ENCODE measurements at places on chromosomes 5 and 9. TPM values are rescaled to one million over a fixed set of nuclear protein-coding genes. Genes with fewer than 3 reads are reported as not detected.

DNA sequence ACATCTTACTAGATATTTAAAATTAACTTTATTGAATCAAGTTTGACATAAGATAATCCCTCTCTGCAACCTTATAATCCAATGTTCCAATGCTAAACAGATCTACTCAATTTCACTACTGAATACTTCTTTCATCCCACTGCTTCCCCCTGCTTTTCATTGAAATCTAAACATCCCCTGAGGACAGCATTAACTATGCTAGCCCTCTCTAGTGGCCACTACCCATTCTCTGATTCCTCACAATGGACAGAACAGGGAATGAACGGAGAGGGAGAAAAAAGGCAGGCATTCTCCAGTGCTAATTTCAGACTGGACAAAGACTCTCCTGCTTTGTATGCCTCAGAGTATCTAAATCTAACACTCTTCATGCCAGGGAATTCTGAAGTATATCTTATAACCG lies 54.3 kb upstream of the RGS7BP start:
- DNase-seq, result no peak

Gene MCIDAS
- polyA plus RNA-seq, result not detected

- DNase-seq, result no peak
These were observed 238.0 kb downstream of the ENC1 start for GRCh38 chr5:74402553-74402952.

- no peak for DNase-seq
These were observed 47.3 kb downstream of the LIFR start for GRCh38 chr5:38509185-38509584.

Gene LPAR1
- polyA plus RNA-seq, result 31.9 TPM

Gene CCDC192
- polyA plus RNA-seq, result not detected

DNA sequence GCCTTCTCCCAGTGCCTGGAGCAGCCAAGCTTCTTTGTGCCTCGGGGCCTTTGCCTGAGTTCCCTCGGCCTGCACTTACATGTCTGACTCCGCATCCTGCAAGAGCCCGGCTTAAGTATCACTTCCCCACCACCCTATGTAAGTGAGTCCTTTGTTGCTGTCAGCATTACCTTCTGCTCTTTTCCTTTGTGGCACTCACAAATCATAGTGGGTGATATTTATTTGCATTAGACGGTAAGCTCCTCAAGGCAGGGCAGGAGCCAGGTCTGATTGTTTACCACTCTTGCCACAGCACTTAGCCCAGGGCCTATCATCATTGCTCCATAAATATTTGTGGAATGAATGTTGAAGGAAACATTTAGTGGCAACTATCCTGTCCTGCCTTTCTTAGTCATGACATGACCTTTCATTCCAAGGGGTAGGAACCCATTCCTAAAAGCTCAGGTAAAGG lies 4.8 kb downstream of the GM2A start:
- DNase-seq, result peak; percentile 66

DNA sequence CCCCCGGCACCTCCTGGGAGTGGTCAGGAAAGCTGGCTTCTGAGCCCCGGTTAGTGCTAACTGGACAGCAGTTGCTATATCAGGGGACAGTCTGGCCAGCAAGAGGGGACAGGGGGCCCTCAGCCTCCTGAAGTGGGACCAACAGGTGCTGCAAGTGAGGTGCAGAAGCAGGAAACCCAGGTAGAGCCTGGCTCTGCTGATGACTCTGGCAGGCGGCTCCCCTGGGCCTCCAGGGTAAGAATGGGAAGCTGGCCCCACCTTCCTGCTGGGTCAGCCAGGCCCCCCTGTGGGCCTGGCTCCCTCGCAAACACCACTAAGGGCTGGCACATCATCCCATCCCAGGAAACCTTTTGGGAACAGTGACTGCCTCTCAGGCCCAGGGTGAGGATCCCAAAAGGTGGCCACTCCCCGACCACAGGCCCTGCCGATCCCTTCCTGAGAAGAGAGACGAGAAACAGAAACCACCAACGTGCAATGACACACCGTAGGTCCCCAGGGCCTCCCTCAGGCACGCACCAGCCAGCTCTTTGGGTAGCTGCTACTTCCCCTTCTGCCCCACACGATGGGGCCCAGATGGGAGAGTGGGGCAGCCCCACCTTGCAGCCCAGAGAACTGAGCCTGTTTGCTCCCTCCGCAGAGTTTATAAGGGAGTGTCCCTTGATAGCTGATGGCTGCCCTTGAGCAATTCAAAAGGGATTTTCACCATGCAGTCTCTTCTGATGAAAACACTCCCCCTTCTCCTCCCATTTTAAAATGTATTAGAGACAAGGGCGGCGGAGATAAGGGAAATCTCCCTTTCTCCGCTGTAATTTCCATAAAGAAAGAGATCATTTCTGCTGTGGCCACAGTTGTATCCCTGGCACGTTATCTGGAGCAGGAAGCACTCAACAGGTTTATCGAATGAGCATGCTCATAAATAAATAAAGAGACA lies 76.8 kb downstream of the STK10 start:
- no peak for DNase-seq

DNA sequence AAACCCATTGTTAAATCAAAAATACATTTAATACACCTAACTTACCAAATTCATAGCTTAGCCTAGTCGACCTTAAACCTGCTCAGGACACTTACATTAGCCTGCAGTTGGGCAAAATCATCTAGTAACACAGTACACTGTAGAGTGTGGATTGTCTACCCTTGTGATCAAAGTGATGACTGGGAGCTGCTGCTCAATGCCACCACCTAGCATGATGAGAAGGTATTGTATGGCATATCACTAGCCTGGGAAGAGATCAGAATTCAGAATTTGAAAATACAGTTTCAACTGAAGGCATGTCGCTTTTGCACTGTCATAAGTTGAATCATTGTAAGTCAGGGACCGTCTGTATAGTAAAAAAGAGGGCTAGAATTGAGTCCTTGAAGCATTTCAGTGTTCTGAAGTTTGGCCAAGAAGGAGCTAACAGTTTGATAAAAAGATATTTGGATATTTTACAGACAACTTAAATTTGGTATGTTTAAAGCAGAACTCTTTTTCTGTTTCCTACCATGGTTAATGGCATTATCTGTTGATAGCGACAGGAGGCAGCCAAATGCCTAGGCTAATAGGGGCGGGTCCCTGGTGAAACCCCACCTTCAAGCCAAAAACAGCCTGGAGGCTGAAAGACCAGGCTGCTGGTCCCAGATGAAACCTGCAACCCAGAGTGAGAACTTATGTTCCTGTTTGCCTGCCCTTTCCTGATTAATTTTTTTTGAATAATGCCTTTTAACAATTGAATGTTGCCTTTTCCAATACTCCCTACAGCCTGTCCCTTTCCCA lies 23.0 kb downstream of the SMIM15 start:
- no peak for DNase-seq

DNA sequence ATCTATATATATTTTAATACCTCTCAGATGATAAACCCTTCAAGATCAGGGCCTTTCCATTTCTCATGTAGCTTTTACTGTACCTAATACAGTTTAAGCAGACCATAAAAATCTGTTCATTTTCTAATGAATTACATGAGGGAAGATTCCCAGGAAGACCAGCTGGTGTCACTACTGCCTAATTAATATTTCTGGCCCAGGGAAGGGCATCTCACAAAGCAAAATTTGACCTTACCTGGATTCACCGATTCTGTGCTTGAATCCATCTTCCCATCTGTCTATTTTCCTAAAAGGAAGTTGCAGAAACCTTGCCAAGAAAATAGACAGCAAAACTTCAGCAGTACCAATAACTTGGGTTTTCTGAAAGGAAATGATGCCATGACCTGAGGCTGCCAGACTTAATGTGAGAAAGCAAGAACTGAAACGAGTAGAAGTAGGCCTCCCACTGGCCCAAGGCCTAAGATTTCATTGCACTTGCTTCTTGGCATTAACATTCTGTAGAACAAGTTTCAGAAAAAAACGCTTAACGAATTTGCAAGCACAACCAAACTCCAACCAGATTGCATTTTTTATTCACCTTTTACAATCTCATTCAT lies 83.0 kb upstream of the GLIS3 start:
- DNase-seq, result no peak

Gene HINT2
- 11.6 TPM for polyA plus RNA-seq

- DNase-seq, result no peak
These were observed 224.4 kb downstream of the FRMD3 start for GRCh38 chr9:83313781-83314180.

Gene DIRAS2
- 0.01 TPM for polyA plus RNA-seq

Gene SLC6A19
- not detected for polyA plus RNA-seq

Gene SELENOP
- 11.2 TPM for polyA plus RNA-seq

DNA sequence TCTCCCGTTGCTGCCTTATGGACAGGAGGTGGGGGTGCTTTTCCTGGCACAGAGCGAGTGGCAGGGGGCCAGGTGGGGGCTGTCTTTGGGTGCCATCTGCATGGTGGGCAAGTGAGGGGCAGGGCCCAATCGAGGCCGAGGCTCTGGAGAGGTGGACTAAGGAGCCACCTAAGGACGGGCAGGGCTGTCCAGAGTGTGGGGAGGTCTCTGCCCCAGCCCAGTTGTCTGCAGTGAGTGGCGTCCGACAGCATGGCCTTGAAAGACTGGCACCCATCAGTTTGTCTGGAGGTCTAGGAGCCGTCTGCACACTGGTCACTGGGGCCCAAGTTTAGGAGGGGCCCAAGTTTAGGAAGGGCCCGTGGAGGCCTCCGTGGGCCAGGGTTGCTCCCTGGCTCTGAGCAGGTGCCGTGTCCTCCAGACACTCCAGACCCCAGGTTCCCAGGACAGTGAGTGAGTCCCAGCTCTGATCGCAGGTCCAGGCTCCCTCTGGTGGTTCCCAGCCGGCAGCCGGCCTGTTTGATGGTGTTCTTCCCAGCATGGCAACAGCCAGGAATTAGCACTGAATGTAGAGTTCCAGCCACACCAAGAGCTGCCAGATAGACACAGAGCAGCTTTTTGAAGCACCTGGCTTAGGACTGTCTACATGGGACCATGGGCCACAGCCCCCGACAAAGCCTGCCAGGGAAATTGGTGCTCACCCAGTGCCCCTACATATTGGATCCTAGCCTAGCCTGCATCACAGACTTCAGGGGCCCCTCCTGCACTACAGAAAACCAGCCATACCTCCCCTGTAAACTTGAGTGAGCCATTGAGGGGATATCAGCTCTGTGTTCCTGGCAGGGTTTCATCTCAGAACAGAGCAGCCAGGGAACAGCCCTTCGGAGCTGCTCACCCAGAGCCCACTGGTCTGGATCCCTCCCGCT lies 120.9 kb downstream of the WNK2 start:
- DNase-seq, result no peak

GRCh38 chr5:56585461-56585860 lies 229.9 kb upstream of the MAP3K1 start:
- no peak for DNase-seq

- DNase-seq, result no peak
These were observed 16.6 kb upstream of the WHRN start for GRCh38 chr9:114521846-114522245.

DNA sequence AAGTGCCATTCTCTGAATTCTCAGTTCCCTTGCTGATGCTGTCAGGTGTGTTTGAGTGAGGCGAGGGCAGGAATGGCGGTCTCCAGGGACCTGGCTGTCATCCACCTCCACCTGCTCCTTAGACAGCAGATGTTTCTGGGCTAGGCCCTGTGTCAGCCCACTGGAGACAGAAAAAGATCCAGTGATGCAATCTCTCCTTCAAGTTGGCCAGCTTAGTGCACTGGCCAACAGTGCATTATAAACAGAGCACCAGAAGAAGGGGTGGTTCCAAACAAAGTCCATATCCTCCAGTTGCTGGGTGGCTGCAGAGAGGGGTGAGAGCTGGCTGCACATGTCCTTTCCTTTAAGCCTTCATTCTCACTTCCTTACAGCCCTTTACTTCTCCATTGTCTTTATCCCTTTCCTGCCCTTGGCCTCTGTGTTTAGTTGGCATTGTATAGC lies 26.5 kb downstream of the NANS start:
- no peak for DNase-seq

DNA sequence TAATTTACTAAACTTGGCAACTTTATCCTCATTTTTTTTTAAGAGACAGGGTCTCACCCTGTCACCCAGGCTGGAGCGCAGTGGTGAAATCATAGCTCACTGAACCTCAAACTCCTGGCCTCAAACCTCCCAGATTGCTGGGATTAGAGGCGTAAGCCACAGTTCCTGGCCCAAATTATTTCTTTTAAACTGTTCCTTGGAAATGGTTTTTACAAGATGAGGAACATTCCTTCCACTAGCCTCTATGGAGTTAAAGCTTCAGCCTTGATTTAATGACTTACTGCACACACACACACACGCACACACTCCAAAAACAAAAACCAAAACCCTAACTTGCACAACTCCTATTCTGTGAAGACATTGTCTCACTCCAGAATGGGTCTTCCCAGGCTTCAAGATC lies 77.2 kb upstream of the TARS1 start:
- DNase-seq, result no peak

GRCh38 chr5:73796164-73797131 lies 170.5 kb downstream of the ARHGEF28 start:
- DNase-seq, result no peak

- no peak for DNase-seq
These were observed 502.5 kb downstream of the RASEF start for GRCh38 chr9:82560457-82560904.

DNA sequence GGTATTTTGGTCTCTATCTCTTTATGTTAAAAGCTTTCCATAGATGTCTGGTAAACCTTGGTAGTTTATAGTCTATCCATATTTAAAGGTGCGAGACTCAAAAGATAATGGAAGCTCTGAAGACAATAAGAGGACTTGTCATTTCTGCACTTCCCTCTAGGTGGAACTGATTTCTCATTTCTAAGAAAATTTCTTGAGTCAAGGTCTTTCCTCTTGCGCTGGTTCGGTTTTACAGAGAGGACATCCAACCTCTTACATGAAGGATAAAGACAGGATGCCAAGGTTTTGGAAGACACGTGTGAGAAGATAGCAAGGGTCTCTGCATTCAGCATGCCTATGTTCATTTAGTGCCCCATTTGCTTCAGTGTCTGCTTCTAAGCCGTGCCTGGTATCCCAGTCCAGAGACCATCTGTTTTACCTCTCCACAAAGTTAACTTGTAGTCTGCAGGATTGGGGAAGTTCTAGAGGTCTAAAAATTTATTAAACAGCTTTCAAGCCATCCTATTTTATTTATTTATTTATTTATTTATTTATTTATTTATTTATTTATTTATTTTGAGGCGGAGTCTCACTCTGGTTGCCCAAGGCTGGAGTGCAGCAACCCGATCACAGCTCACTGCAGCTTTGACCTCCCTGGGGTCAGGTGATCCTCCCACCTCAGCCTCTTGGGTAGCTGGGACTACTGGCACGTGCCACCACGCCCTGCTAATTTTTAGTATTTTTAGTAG lies 41.6 kb downstream of the KIAA1191 start:
- DNase-seq, result no peak

- DNase-seq, result no peak
These were observed 5.7 kb upstream of the GAPVD1 start for GRCh38 chr9:125255781-125256391.

GRCh38 chr5:148859703-148860102 lies 33.3 kb downstream of the ADRB2 start:
- DNase-seq, result no peak

GRCh38 chr5:168950241-168950951 lies 350.5 kb downstream of the SLIT3 start:
- no peak for DNase-seq

Gene BTNL3
- polyA plus RNA-seq, result not detected

Gene IFNA2
- polyA plus RNA-seq, result not detected

GRCh38 chr5:113675166-113675565 lies 161.7 kb downstream of the YTHDC2 start:
- DNase-seq, result no peak

Gene PAPPA
- 2.6 TPM for polyA plus RNA-seq

GRCh38 chr9:124665391-124666058 lies 105.6 kb downstream of the NR6A1 start:
- DNase-seq, result peak; percentile 49

- no peak for DNase-seq
These were observed 861.9 kb downstream of the CDH18 start for GRCh38 chr5:19125956-19126713.

Gene IFNK
- polyA plus RNA-seq, result 32.7 TPM

- DNase-seq, result no peak
These were observed 141.0 kb downstream of the GADD45G start for GRCh38 chr9:89745601-89746376.
